ENCODE measurements at places on chromosomes 2 and 18.

GRCh38 chr2:46518861-46519260 is 39.5 kb downstream of the TMEM247 start:
- no peak for DNase-seq

DNA sequence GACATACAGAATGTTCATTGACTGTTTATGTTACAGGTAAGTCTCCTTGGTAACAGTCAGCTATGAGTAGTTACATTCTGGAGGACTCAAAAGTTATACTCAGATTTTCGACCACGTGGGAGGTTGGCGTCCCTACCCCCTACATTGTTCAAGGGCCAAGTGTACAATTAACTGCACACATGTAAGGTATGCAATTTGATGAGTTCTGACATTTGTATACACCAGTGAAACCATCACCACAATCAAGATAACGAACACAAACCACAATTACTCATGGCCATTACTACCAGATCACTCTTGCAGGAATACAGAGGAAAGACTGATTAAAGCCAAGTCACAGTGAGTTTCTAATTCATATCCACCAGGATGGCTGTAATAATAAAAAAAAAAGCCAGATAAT is 39.6 kb upstream of the LDLRAD4 start:
- DNase-seq: peak; percentile 17

DNA sequence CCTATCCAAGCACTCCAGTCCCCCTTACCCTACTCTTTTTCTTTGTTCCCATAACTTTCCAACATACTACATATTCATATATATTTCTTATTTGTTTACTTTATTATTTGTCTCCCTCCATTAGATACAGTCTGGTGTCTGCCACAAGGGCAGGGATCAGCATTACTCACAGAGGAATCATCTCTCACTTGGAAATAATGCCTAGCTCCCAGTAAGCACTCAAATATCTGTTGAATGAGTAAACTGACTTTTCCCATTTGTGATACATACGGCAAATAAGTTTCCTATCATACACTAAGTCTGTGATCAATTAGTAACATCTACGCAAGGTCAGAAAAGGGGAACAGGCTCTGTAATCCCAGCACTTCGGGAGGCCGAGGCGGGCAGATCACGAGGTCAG is 18.7 kb downstream of the C1D start:
- peak; percentile 79 for DNase-seq

GRCh38 chr2:1979138-1979537 is 234.8 kb upstream of the PXDN start:
- no peak for DNase-seq

GRCh38 chr2:120854766-120855530 is 119.3 kb downstream of the GLI2 start:
- DNase-seq: no peak

- no peak for DNase-seq
Measured at GRCh38 chr2:23484275-23484674, 99.3 kb downstream of the KLHL29 start.

GRCh38 chr18:13039806-13040205 is 48.6 kb downstream of the CEP192 start:
- DNase-seq: peak; percentile 3

DNA sequence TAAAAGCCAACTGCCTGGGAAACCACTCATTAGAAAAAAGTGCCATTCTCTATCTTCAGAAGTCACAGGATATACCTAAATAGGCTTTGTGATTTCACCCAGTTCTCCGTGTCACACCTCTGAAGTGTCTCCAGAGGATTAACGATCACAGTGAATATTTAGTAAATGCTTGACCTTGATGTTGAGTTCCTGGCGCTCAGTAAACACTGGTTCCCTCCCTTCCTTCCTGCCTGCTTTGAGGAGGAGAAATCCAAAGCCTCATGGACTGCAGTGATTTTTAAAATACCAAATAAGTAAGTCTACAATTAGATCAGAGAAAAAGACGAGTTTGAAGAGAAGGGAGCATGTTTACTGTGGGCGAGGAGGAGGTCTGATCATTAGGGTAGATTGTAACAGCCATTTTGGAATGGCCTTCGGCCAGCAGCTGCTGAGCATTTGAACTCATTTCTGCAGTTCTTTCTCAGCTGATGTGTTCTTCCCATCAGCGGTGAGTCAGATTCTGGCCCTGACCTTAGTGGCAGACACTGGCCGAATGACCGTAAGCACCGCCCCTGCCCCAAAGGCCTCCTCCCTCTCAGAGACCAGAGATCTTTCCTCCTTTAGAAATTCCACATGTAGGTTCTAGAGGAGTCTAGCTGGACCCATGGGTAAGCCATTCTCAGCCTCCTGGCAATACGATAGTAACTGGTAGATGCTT is 62.1 kb upstream of the SLC16A14 start:
- DNase-seq: peak; percentile 9

DNA sequence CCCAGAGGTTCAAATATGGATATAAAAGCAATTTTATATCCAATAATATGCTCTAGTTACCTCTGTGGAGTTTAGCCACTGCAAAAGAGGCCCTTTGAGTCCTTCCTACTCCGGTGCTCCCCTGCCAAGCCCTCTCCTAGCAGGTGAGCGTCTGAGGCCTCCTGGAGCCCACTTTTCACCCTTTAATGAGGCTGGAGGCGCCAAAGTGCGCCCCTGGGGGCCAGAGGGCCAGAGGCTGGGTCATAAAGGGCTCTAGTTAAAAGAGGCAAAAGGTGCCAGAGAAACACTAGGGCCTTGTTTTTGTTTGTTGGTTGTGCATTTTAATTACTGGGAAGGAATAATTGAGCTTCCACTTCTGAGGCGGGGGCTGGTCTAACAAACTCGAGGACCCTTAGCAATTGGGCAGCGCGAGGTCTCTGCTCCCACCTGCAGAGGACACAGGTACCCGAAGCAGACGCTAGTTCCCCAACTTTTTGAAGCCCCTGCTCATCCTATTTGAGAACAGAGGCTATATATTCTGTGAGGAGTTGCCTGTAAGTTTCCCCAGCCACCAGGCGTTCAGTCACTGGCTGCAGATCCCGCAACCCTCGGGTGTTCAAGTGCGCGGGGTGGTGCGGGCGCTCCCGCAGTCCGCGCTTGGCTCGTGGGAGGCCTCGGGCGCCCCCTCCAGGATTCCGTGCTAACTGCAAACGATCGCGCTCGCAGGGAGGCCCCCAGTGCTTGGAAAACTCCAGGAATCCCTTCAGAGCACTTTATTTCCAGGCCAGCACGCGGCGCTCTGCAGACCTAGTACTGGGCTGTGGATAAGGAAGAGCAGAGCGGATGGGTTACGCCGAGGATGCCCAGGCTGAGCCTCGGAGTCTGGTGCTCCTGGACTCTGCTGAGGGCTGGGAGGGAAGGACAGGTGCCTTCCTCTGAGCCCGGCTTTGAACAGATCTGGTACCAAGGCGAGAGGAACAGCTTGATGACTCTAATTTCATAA is 14.1 kb downstream of the MSGN1 start:
- DNase-seq: peak; percentile 76

DNA sequence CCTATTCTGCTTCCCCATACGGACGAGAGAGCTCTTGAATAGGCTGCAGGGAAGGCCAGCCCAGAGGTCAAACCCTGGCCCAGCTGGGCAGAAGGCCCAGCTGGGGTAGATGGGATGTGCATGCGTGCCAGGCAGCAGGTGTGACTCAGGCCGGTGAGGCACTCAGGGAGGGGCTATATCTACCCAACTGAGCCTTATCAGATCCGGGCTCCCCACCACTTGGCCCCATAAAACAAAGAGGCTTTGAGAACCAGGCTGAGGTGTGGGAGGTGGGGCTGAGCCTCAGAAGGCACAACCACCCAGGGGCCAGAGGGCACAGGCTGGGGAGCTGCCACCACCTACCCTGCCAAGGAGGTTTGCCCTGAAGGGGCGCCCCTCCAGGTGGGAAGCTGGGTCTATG is 8.0 kb upstream of the CFAP65 start:
- no peak for DNase-seq

DNA sequence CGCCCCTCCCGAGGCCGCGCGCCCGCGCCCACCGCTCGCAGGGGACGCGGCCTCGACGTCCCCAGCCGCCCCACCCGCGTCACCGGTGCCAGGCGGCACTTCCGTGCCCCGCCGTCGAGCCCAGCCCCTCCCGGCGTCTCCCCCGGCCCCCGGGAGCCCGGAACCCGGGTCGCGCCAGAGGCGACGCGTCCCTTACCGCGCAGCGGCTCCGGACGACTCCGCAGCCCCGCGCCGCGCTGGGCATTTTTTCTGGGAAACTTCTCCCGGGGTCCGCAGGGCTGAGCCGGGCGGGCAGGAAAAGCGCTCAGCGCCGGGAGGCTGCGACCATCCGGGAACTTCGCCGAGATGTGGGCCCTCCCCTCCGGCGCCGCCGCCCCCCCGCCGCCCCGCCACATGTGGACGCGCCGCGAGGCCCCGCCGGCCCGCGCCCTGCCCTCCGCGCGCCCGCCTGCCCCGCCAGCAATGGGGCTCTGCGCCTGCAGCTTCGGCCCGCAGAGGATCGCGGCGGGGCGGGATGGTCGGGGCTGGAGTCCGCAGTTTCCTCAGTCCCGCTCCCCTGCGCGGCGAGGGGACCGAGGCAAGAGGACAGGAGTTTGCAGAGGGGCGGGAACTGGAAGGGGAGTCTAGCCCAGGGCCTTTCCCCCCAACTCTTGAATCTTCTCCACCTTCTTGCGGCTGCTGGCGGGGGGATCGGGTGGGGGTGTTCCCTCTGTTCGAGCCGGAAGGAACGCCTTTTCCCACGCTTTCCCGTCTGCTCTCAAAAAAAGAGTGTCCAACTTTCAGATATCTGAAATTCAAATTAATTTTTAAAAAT is 81.5 kb downstream of the CHRNA1 start:
- peak; percentile 76 for DNase-seq

- DNase-seq: no peak
Measured at GRCh38 chr2:38454081-38454480, 77.0 kb upstream of the ATL2 start.

GRCh38 chr2:101041413-101041812 is 39.3 kb downstream of the RPL31 start:
- peak; percentile 9 for DNase-seq

DNA sequence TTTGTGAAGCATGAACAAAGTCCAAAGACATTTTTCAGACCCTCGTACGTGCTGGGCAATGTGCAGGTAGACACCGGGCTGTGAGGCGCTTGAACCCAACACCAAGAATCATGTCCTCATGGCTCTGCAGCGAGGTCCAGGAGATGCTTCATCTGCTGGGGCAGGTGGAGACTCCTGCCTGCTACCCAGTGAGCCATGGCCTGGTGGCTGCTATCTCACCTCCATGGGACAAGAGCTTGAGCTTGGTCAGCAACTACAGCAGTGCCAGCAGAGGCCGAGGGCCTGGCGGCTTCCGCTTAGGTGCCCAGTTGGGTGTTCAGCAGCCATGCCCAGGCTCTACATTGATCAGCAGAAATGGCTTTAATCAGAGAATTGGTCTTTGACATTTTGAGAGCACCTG is 281.0 kb upstream of the HS6ST1 start:
- no peak for DNase-seq

DNA sequence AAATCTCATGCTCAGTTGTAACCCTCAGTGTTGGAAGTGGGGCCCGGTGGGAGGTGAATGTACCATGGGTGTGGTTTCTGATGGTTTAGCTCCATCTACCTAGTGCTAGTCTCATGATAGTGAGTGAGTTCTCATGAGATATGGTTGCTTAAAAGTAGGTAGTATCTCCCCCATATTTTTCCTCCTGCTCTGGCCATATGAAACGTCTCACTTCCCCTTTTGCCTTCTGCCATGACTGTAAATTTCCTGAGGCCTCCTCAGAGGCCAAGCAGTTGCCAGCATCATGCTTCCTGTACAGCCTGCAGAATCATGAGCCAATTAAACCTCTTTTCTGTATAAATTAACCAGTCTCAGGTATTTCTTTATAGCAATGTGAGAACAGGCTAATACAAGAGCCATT is 62.8 kb upstream of the RNF152 start:
- DNase-seq: no peak

GRCh38 chr18:59737776-59738300 is 40.6 kb upstream of the CCBE1 start:
- no peak for DNase-seq

DNA sequence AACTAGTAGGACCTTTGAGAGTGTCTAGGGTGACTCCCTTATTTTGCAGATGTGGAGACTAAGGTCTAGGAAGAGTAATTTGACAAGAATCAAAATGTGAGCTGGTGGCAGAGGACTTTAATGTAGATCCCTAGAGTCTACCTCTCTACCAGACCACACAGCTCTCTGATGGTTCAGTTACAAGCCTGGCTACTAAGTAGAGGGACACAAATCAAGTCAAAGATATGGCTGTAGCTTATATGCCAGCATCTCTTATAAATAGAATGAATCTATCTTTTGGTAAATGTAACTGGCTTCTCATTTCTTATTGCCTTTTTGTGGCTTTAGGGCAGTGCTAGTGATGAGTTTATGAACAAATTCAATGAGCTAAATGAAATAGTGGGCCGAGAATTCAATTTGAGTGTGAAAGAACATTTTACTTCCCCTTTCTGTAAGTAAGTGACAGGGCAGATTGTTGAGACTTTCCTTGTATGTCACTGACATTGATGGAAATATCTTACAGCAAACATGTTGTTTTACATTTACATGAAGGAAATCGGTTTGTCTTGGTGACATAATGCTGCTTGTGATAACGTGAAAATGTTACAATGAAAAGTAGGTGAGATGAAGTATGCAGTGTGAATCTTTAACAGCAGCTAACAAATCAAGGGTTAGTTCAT is 28.3 kb downstream of the CSRNP3 start:
- no peak for DNase-seq

GRCh38 chr18:79056827-79057367 is 12.3 kb upstream of the ATP9B start:
- DNase-seq: no peak

DNA sequence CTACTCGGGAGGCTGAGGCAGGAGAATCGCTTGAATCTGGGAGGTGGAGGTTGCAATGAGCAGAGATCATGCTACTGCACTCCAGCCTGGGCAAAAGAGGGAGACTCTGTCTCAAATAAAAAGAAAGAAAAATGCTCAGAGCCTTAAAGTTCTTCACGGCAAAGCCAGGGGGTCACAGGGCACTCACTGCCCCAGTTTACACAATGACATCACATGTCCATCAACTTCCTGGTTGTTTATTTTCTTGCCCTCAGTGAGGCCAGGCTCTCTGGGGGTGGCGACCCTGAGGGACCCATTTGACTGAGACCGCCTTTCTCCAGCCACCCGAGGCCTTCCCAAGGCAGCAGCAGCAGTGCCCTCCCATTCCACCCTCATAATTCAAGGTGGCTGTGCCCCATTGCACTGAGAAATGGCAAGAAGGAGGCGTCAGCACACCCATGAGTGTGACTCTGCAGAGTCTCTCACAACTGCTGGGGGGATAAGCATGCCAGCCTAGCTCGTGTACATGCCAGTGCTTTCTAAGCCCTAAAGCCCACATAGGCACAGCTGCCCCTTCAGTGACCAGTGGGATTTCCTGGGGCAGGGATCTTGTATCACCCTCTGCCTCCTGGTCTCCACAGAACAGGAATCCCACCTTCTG is 50.0 kb downstream of the SFXN5 start:
- DNase-seq: no peak

Measured in fibroblast of skin of right quadriceps (primary cell).